ENCODE measurements at places on chromosomes 6 and 20.
A peak's percentile ranks its signal among the peaks of the same experiment; 100 is the strongest.

GRCh38 chr20:12180107-12180661 lies 262.5 kb downstream of the BTBD3 start:
- no peak for DNase-seq

DNA sequence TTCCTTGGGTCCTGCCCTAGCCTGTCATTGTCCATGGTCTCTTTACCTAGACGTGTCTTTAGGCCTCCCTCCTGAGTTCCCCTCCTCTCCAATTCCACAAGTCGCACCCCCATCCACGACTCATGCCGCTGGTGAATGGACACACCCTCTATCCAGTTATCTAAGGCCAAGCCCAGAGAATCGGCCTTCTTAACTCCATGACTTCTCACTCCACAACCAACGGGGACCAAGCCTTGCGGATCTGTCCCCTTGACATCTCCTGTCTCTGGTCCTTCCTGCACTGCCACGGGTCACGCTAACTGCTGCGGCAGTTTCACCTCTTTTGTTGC lies 7.0 kb upstream of the RREB1 start:
- no peak for DNase-seq

DNA sequence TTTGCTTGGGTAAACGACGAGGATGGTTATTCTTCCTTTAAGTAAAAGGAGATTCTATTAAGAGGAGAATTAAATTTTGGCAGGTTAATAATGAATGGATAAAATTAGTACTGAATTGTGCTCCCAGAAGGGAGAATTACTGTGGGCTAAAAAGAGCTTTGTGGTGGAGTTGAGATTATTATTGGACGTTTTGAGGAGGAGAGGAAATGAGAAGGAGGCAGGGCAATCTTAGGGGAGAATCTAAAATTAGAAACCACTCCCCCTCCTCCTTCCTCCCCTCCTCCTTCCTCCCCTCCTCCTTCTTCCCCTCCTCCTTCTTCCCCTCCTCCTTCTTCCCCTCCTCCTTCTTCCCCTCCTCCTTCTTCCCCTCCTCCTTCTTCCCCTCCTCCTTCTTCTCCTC lies 331.8 kb downstream of the PRL start:
- DNase-seq, result no peak

- DNase-seq, result no peak
Observed at GRCh38 chr20:34566978-34567891, 8.7 kb downstream of the MAP1LC3A start.

- DNase-seq, result no peak
Observed at GRCh38 chr6:2850538-2851113, 9.0 kb upstream of the SERPINB1 start.

DNA sequence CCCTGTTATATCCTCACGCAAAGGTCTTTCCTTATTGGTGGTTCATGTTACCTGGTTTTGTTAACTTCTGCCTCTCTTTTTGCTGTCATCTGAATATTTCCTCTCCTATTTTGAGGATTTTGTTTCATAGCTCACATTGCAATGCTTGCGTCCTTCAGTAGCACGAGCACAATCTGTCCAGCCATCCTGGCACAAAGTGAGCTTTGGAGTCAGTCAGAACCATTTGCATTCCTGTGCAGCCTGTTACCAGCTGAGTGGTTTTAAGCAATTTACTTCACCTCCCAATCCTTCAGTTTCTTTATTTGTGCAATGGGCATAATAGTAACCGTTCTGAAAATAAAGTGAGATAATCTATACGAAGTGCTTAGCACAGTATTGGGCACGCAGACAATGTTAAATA lies 42.7 kb downstream of the AKAP7 start:
- no peak for DNase-seq

GRCh38 chr6:157045831-157046454 lies 268.8 kb downstream of the ARID1B start:
- DNase-seq, result no peak

DNA sequence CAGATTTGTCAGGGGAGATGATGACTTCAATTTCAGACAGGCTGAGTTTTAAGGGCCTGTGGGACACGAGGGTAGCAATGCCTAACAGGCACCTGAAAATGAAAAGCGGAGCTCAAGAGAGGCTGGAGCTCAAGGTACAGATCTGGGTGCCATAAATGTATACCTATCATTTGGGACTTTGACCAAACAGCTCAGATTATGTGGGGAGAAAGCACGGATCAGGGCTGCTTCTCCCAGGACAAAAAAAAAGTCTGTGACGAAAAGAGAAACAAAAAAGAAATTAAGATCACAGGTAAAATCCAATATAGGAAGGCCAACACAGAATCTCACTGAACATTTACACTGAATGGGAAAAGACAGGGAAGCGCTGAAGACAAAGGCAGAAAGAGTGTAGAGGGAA lies 1.9 kb downstream of the PRELID3B start:
- DNase-seq, result no peak

GRCh38 chr6:169895926-169896761 lies 144.7 kb downstream of the ERMARD start:
- DNase-seq, result no peak

DNA sequence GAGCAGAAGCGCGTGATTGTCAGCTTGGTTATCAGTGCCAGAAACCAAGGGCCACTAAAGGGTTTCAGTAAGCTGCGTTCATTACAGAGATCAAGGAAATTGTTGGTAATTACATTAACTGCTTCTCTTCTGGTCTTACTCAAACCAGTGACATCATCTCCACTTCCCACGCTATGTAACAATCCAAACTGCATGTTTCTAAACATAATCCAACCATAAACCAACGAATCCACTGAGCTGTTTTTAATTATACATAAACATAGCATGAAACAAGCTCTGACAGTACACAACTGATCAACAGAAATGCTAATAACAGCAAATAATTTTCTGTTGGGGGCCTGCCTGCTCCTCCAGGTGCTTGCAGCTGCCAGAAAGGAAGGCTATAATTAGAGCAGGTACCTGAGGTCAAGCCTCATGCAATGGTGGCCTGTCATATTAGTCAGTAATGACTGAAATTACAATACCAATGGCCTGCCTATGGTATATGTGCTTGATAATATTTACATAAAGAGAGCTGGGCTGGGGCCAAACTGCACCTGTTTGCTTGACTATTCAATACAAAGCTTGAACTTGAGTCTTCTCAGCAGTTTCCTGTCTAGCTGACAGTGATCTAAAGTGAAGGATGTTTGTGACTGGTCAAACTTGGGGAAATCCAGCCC lies 40.1 kb downstream of the ILRUN start:
- DNase-seq, result peak; percentile 35

DNA sequence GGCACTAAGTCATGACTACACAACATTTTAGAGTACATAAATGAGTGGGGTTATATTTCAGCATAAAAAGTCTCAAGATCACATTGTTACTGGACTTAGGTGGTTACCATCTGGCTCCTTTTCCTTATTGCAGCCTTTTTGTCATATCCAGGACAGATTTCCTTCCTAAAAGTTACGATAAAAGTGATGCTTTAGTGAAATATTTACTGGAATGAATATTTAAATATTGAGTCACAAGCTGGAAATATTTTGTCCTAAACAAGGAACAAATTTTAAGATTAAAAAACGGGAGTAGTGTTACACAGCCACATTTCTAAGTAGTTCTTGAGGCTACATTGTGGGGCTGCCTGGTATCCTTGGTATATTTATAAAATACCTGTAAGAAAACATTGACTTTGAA lies 52.2 kb downstream of the CDC40 start:
- DNase-seq, result no peak

GRCh38 chr6:79277109-79277508 lies 42.6 kb upstream of the HMGN3 start:
- no peak for DNase-seq

DNA sequence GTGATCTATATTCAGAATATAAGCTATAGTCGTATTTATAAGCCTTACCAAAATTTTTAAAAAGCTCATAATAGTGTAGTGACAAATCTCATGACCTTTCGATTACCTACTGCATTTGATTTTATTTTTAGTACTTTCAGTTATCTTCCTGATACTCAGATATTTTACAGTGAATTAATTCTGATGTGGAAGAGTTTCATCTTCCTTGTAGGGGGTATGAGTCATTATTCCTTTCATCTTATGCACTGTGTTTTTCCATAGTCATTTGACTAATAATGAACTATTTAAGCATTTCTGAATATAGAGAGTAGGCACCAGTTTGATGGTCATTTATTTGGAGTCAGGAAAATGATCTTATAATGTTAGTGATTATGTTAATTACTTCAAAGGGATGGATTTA lies 36.4 kb downstream of the HDGFL1 start:
- DNase-seq, result no peak

GRCh38 chr20:7505152-7505834 lies 435.0 kb downstream of the HAO1 start:
- DNase-seq, result no peak

GRCh38 chr6:107727096-107727757 lies 96.9 kb downstream of the SCML4 start:
- DNase-seq, result no peak

GRCh38 chr6:44906761-44907160 lies 421.4 kb upstream of the RUNX2 start:
- DNase-seq, result no peak

- DNase-seq, result no peak
Observed at GRCh38 chr6:130720076-130720715, 107.0 kb upstream of the SMLR1 start.

GRCh38 chr6:37691904-37692806 lies 5.5 kb downstream of the MDGA1 start:
- DNase-seq, result peak; percentile 68

- DNase-seq, result no peak
Observed at GRCh38 chr20:53611449-53611894, 17.8 kb upstream of the ZNF217 start.

- DNase-seq, result no peak
Observed at GRCh38 chr6:68038815-68039408, 596.2 kb upstream of the ADGRB3 start.

GRCh38 chr6:20204512-20204894 lies 7.8 kb downstream of the MBOAT1 start:
- no peak for DNase-seq

- no peak for DNase-seq
Observed at GRCh38 chr20:10555865-10556308, 117.9 kb downstream of the JAG1 start.

DNA sequence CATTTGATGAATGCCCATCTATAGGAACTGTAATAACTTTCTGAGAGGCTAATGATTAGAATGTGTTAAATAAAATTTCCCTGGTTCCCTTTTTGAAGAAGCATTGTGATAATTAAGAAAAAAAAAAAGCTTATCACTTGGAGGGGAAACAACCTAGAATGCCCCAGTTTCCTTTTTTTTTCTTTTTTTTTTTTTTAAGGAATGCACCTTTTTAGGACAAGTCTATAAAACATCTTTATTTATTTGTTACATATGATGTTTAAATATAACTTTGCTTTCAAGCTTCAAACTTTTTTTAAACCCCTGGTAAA lies 7.3 kb upstream of the MRPS10 start:
- no peak for DNase-seq

GRCh38 chr6:1860756-1861348 lies 251.1 kb downstream of the FOXC1 start:
- DNase-seq, result no peak

GRCh38 chr6:139538366-139538765 lies 163.9 kb upstream of the CITED2 start:
- DNase-seq, result no peak

DNA sequence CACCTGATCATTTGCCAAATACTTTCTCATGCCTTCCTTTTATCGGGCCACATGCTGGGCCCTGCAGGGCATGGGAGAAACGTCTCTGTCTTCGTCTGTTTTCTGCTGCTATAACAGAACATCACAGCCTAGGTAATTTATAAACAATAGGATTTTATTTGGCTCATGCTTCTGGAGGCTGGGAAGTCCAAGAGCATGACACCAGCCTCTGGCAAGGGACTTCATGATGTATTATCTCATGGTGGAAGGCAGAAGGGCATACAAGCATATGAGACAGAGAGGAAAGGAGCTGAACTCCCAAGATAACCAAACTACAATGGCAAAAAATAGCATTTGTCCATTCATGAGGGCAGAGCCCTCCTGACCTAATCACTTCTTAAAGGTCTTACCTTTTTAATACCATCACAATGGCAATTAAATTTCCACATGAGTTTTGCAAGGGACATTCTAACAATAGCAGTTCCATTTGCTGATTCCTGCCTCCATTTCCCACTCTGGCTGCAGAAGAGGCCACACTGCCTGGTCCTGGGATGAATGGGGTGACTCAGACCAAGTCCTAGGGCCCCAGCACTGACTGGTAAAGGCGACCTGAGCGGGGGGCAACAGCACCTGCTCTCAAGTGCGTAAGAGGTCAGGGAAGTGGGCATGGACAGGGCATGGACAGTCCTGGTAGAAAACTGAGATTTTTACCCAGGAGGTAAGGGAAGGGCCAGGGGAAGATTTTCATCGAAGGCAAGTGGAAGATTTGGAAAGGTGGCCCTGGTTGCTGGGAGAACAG lies 5.1 kb upstream of the ZBP1 start:
- no peak for DNase-seq

GRCh38 chr6:125486881-125487280 lies 185.1 kb upstream of the HDDC2 start:
- no peak for DNase-seq

GRCh38 chr6:35259948-35260590 lies 534 bp downstream of the ZNF76 start:
- peak; percentile 81 for DNase-seq

GRCh38 chr6:17250237-17250636 lies 30.9 kb upstream of the RBM24 start:
- no peak for DNase-seq

- DNase-seq, result no peak
Observed at GRCh38 chr20:25254986-25255680, 7.2 kb downstream of the PYGB start.

DNA sequence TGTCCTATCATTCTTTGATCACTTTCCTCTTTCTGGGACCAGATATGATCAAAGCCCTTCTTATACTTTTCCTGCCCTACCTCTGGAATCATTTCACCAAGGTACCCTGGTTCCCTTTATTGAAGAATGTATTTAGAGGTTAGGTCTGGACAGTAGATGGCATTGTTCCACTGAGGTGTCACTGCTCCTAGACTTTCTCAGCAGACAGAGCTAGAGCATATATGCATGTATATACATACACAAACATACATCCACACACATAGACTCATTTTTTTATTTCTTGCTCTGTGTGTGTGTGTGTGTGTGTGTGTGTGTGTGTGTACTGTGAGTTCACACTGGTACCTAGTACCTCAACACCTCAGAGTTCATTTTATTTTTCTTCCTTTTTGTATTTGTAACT lies 40.9 kb downstream of the PTPRA start:
- DNase-seq, result no peak

GRCh38 chr20:5513975-5514516 lies 197.3 kb upstream of the PROKR2 start:
- no peak for DNase-seq

GRCh38 chr20:38601216-38602184 lies at the start of gene ARHGAP40:
TSS of gene ARHGAP40 (plus strand) at chr20:38601809.
- no peak for DNase-seq

- DNase-seq, result no peak
Observed at GRCh38 chr6:145375502-145375901, 359.8 kb downstream of the EPM2A start.

DNA sequence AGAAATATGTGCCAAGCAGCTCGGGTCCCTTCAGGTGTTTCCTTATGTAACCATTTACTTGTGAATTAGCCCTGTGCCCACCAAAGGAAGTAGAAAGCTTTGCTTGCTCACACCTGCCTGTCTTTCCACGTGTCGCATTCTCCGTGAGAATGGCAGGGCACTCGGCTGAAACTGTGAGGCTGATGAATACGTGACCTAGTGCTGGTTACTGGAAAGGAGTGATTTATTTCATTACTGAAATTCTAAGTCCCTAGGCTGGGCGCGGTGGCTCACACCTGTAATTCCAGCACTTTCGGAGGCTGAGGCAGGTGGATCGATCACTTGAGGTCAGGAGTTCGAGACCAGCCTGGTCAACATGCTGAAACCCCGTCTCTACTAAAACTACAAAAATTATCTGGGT lies 45.9 kb upstream of the TULP1 start:
- DNase-seq, result no peak

GRCh38 chr20:2140561-2140960 lies 38.9 kb downstream of the STK35 start:
- no peak for DNase-seq

All from activated CD4-positive, alpha-beta T cell treated with anti-CD3 and anti-CD28 coated beads, Interleukin-2, amount 50 U/mL, for 4 hours (primary cell).